ENCODE measurements at places on chromosomes 1 and 21.

DNA sequence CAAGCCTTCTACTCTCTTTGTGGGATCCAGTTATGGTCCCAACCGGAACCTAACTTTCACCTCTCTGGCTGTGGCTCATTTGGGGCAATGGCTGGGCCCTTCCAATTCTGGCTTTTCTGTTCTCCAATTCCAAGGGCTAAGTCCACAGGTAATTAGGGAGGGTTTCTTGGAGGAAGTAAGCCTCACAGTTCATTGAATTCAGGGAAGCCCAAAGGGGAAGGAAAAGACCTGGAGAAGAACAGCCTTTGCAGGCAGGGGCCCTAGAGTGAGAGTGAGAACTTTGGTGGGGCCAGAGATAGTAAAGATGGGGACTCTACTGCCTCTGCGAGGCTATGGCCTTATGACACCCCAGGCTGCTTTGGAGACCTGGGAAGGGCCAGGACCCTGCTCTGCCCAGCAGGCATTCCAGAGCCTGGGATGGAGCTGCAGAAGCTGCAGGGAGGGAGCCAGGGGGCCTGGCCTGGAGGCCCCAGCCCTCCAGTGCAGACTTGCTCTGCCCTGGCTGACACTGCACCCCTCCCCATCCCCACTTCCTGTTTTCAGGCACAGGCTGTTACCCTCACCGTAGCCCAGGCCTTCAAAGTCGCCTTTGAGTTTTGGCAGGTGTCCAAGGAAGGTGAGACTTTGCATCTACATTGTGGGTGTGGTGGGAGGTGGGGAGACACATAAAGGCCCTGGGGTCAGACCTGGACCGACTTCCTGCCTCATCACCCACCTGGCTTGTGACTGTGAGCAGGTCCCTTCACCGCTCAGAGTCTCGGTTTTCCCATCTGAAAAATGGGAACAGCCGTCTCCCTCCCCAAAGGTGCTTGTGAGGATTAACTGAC, 18.9 kb downstream of the LDLRAP1 start:
- peak; percentile 77 for DNase-seq

DNA sequence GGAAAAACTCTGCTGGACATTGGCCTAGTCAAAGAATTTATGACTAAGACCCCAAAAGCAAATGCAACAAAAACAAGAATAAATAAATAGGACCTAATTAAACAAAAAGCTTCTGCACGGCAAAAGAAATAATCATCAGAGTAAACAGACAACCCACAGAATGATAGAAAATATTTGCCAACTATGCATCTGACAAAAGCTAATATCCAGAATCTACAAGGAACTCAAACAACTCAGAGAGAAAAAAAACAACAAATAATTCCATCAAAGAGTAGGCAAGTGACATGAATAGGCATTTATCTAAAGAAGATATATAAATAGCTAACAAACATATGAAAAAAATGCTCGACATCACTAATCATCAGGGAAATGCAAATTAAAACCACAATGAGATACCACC, 91.2 kb upstream of the PALMD start:
- DNase-seq: no peak

GRCh38 chr21:26843933-26844257, 1.3 kb downstream of the ADAMTS1 start:
- DNase-seq: no peak

- no peak for DNase-seq
Measured at GRCh38 chr21:33578214-33578613, 10.3 kb downstream of the DONSON start.

DNA sequence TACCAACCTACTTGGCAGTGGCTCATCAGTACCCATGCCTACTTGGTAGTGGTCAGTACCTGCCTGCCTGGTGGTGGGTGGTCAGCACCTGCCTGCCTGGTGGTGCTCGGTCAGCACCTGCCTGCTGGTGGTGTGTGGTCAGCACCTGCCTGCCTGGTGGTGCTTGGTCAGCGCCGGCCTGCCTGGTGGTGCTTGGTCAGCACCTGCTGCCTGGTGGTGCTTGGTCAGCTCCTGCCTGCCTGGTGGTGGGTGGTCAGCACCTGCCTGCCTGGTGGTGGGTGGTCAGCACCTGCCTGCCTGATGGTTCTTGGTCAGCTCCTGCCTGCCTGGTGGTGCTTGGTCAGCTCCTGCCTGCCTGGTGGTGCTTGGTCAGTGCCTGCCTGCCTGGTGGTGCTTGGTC, 329.6 kb downstream of the RRAGC start:
- DNase-seq: no peak

Measured in activated naive CD4-positive, alpha-beta T cell (primary cell).